DMS 273 treated with DMSO at 0.1 percent for 48 hours (cell line): ENCODE measurements at places on chromosomes 5 and 9.
A peak's percentile ranks its signal among the peaks of the same experiment; 100 is the strongest.

DNA sequence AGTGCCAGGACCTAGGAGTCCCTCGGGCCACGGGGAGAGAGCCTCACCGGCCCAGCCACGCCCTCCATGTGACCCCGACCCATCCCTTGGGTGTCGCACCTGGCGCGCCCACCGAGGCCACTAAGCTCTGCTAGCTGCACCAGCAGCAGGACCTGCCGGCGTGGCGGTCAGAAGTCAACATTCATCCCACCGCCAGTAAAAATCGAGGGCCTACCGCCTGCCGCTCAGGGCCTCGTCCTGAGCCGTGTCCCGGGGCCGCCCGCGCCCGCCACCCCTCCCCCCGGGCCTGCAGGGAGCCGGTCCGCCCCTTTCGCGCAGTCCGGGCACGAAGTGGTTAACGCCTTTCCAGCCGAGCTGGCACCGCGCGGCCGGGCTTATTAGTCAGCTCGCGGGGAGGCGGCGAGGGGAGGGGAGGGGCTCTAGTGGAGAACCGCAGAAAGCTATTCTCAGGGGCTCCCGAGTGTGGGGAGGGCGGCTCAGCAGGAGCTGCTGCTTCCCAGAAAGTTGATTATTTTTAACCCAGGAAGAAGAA, 124.4 kb downstream of the C9orf50 start:
- peak; percentile 70 for DNase-seq

DNA sequence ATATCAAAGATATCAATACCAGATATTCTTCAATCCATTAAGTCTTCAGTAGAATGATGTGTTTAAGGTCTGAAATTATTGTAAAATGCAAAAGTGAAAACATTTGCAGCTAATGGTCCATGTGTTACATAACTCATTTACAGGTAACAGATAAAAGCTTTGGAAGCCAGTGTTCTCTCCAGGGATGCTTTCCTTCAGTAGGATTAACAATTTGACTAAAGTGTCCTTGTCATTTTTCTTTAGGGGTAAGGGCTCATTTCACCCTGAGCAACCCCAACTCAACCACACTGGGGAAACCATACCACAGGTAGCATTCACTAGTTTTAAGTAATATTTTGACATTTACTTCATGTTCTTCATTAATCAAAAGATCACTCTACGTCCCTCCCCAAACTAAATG, 12.9 kb downstream of the HNRNPK start:
- no peak for DNase-seq

- DNase-seq, result no peak
These were observed 41.0 kb downstream of the DMRT1 start for GRCh38 chr9:882416-882924.

GRCh38 chr9:113879318-113879717, 3.2 kb downstream of the ZNF618 start:
- no peak for DNase-seq

- no peak for DNase-seq
These were observed 453.3 kb downstream of the KDM4C start for GRCh38 chr9:7210854-7211637.

DNA sequence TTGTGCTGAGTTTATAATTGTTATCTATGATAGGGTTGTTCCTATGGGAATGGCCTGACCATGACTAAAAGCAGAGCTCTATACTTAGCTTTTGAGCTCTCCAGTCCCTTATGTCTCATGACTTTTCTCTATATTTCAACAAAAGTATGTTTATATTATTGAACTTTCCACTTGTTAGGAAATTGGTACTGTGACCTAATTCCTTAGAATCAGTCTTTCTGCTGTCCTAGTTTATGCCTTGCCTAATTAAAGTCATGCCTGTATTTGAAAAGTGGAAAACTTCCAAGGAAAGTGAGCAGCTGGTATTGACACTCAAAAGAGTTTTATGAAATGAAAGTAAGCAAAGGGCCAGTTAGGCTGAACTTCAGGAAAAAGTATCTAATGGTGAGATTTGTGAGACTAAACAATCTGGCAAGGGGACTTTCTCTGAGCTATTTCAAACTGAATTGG, 68.6 kb downstream of the XRCC4 start:
- no peak for DNase-seq
